GM03348 (cell line): ENCODE measurements at places on chromosomes 6 and 20.
A peak's percentile ranks its signal among the peaks of the same experiment; 100 is the strongest.

DNA sequence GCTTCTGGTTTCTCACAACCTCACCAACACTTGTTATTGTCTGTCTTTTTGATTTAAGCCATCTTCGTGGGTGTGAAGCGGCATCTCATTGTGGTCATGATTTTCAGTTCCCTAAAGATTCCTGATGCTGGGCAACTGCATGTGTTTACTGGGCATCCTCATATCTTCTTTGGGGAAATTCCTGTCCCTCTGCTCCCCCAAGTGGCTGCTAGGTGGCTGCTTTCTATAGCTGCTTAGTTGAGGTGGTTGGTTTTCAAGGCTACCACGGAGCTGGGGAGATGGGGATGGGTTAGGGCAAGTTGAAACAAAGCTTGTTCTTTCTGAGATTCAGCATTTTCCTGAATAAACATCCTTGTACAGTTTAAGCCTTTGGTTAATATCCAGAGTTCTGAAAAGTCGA, 403.9 kb upstream of the SULF2 start:
- DNase-seq = peak; percentile 45

- DNase-seq = peak; percentile 77
Observed at GRCh38 chr20:49132995-49133478, 55.1 kb downstream of the STAU1 start.

DNA sequence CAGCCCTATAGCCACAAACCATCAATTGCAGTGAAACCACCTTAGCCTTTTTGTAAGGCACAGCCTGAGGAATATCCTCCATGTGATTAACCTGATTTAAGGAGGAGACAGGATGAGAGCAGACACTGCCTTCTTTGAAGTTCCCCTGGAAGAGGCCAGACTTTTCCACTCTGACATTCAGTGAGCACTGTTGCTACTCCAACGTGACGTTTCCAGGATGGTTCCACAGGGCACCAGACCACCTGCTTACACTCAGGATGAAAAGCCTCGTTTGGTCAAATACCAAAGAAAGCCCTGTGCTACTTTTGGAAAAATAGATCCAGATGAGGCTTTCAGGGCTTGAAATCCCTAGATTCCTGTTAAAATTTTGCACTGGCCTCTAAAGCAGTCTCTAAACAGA, 1102.1 kb upstream of the FLRT3 start:
- DNase-seq = no peak

GRCh38 chr20:56458206-56458821, 10.1 kb upstream of the RTF2 start:
- DNase-seq = peak; percentile 18

DNA sequence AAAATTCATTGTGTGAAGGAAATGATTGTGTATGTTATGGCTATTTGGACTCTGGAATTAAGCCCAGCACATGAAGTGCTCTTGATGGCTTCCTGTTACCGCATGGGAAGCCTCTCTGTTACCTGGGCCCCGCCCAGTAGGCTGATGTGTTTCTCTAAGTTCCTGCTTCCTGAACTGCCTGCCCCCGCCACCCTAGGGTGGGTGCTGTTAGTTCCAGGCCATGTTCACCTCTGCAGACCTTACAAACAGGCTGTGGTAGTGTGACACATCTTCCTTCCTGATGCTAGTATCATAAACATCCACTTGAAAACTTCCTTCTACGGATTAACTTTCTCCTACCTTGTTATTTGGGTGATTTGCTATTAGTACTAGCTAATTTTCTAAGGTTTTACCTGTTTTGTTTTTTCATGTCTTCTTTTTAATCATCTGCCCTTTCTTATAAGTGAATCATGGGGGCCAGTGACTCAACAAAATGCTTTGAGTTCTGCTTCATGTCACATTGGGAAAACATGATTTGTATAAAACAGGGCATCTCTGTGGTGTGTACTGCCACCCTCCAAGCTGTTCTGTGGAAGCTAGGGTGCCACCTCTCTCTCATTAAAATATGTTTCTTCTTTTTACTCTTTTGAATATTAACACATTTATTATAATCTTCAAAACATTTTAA, 40.6 kb downstream of the SH3BGRL2 start:
- DNase-seq = no peak

- no peak for DNase-seq
Observed at GRCh38 chr6:155110721-155111120, 115.6 kb downstream of the TIAM2 start.

DNA sequence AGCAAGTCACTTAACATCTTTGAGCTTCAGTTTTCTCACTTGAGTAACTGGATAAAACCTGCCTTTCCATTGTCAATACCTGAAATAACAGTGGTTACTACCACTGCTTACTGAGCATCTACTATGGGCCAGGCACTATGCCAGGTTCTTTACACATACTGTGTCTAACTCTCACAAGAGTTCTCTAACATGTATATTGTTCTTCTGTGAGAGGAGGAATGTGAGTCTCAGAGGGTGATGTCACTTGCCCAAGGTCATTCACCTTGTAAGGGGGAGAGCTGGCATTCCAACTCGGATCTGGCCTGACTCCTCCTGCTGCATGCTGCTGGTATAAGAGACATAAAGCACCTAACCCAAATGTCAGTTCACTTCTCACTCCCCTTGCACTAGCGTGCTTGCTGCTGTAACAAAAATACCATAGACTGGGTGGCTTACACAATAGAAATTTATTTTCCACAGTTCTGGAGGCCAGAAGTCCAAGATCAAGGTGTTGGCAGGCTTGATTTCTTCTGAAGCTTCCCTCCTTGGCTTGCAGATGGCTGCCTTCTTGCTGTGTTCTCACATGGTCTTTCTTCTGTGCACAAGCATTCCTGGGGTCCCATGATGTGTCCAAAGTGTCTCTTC, 21.9 kb upstream of the SGK2 start:
- no peak for DNase-seq

DNA sequence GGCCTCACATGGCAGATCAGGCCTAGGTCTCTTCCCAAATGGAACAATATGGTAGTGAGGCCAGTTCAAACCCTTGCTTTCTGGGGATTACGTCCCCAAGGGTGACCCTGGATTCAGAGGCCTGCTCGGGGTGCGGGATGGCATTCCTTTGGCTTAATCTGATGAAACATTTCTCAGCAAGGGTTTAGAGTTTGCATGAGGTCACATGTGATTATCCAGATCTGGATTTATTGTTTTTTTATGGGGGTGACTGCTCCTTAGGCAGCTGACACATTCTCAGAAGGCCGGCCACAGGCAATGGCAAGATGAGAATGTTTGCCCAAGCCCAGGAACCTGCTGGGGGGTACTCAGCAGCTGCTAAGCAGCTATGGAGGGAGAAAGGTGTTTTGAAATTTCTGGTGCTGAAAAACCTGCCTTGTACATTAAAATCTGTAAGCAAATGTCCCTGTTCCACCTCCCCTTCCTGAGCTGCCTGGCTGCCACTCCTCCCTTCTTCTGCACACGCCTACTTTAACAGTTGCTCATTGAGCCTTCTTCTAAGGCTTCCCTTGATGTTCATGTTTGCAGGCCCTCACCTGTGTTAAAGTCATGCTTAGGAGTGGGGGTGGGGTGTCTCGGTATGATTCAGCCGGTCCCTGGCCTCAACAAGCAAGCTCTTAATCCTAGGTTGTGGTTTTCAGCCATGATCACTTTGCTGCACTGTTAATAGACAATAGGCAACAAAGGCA, 37.9 kb upstream of the FUCA2 start:
- DNase-seq = no peak

- no peak for DNase-seq
Observed at GRCh38 chr6:111551521-111552231, 54.0 kb downstream of the TRAF3IP2 start.

- peak; percentile 87 for DNase-seq
Observed at GRCh38 chr20:63775096-63775978, 35.8 kb downstream of the SLC2A4RG start.

DNA sequence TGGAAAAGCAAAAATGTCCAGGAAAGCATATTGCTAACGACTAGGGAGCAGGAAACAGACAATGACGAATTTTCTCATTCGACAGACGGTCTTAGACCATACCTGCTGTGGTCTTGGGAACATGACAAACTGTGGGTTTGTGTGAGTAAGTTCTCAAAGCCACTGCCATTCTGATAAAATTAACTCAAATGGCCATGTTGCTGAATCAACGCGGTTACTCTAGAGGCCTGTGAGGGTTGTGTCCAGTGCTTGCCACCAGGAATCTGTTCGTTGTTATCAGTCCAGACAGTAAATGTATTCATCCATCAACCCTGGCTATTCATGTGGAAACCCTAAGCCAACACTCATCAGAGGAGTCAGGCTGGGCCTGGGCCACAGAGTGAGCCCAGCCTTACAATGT, 124.3 kb downstream of the MYLK4 start:
- DNase-seq = no peak

DNA sequence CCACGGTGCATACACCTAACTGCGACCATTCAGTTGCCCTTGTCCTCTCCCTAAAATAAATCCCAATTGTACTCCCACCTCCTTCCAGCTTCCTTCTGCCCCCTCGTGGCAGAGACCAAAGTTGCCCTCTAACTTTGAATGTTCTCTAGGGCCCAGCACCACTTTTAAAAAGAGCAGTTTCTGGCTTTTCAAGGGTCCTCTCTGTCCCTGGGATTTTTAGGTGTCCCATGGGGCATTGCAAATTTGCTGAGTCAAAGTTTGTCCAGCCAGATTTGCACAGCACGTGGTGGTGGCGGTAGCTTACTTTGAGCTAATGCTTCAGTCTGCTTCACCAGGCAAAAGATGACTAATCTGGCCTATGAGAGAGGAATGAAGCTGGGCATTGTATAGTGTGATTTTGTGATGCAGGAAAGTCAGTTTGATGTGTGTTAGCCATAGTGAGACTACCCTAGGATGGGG, 100.2 kb downstream of the PERP start:
- peak; percentile 63 for DNase-seq

- no peak for DNase-seq
Observed at GRCh38 chr6:13725570-13725969, 13.9 kb upstream of the RANBP9 start.

DNA sequence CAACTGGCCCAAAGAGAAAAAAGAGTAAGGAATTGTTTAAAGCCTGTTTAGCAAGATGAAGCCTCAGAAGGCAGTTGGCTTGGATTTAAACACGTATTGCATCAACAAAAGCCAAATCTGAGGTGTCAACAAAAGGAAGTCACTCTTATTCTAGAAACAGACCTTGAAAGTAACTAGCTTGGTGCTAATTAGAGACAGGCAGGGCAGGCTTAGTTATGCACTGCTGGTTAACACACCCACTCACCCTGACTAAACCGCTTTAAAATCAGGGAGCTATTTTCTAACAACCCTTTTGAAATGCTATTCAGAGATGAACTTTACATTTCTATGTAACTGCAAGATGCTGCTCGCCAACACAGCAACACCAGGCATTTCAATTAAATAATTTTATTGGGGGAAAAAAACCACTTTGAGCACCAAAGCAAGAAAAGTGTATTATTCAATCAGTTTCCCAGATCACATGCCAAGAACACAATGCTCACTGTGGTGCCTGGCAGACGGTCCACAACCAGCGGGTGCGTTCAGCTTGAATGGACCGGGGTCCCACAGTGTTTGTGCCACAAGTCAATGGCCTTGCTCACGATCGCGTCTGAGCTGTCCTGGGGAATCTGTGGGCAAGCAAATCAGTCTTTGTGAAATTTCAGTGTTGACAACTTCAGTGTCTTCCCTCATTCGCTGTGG, 23.6 kb downstream of the TBC1D7 start:
- peak; percentile 20 for DNase-seq
